ENCODE measurements at places on chromosomes 2 and 18.

GRCh38 chr18:67243799-67244587 lies 272.5 kb downstream of the DSEL start:
- no peak for DNase-seq

- DNase-seq = no peak
These were observed 20.2 kb downstream of the ATG16L1 start for GRCh38 chr2:233271693-233272092.

DNA sequence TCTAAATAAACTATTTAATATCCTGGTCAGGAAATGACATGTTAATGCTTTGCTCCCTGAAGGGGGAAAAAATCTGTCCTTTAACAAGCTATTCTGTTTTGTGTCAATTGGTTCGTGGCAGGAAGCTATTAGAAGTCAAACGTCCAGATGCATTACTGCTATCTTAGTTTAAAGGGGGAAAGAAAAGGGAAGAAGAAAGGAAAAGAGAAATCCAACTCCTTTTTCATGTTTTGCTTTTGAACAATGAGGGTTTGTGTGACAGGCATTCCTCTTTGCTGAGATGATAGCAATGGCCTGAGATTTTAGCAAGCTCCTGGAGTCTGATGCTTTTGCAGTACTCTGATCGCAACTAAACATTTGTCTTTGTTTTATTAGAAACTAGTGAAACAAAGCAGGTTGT lies 24.6 kb downstream of the TRIB2 start:
- DNase-seq = no peak

- no peak for DNase-seq
These were observed 26.9 kb downstream of the COL4A3 start for GRCh38 chr2:227191367-227191766.

DNA sequence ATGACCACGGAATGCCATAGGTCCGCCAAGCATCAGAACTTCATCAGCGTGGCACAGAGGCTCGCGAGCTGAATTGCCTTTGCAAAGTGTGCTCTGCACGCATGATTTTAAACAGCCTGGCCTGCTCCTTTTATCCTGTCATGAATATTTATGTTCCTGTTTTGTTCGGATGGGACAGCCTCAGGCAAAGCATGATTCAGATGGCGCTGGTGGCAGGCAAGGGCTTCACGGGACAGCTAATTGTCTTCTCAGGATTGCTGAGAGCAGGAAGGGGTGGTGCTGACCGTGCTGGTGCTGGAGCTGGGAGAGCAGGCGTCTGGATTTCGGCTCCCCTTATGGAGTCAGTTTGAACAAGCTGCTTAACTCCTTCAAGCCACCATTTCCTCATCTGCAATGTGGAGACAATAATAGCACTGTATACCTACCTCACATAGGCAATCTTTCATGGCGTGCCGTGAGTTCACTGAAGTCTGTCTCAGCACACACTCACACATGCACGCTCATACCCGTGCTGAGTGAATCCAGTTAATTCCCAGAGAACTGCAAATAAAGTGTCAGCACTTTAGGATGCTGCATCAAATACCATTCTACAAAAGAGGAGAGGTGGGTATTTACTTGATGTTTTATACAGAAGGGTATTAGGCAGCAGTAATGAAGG lies 79.7 kb upstream of the APCDD1 start:
- DNase-seq = no peak

- no peak for DNase-seq
These were observed 291.5 kb downstream of the PTH2R start for GRCh38 chr2:208698114-208698513.

DNA sequence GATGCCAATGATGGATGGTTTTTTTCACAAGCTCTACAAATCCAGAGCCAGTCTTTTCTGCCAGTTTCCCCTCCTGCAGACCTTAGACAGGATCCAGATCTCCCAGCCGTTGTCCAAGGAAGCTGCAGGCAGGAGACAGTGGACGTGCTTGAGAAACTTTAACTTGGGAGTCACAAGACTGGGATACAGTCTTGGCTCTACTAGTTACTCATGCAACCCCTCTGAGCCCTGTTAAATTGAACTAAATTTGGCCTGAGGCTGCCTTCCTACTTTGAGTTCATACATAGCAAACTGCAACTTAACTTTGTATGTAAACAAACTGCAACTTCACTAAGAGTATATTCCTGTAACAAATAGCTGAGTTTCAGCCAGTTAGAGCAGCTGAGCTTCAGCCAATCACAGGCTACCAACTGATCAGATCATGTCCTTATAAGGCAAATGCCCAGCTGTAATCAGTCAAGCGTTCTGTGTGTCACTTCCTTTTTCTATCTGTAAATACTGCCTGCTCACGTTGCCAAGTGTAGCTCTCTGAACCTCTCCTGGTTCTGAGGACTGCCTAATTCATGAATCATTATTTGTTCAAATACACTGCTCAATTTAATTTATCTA lies 140.9 kb downstream of the CAPN13 start:
- no peak for DNase-seq

DNA sequence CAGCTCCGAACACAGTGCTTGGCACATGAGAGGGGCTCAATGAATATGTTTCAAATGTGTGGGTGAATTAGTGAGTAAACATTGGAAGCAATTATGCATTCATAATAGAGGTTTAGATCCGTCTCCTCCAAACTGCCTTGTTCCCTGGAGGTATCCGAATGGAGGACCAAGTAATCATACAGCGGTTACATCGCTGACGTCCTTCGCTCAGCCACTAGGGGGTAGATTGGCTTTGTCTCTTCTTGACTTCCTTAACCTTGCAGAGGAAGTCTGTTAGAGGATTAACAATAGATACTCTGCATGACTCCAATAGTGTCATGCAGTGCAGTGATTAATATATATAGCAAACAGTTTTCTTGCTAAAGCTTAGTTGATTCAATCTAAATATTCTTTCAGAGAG lies 517.0 kb downstream of the PTPRM start:
- DNase-seq = no peak

DNA sequence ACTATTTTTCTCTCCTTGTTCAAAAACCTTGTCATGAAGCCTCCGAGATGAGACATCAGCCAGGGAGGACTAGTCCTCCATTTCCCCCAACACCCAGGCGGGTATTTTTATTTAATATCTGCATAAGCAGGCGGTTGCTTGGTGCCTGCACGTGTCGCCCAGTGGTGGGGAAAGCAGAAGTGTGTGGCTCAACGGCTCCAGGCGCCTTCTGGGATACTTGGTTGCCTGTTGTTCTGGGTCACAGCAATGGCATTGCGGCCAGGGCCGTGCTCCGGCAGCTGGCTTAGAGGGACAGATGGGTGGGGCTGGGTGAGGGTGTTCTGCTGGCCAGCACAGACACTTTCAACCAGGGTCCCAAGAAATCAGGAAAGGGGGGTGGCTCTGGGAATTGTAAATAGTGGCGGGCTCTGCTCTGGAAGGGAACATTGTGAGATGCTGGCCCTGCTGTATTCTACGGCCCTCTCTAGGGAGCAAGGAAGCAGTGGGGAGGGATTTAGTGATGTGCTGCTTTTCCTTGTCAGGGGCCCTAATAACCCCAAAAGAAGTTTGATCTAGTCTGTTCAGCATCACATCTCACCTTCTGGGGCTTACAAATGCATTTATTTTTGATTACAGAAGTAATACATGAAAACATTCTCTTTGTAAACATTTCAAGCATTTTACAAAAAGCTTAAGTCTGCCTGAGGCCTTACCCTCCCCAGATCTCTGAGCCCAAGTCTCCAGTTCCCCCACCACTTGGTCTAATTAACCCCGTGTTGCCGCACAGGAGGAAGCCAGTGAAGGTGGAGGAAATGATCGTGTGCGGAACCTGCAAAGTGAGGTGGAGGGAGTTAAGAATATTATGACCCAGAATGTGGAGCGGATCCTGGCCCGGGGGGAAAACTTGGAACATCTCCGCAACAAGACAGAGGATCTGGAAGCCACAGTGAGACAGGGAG lies 1.1 kb downstream of the VAMP8 start:
- no peak for DNase-seq

GRCh38 chr2:143422681-143423080 lies 293.5 kb downstream of the ARHGAP15 start:
- no peak for DNase-seq

DNA sequence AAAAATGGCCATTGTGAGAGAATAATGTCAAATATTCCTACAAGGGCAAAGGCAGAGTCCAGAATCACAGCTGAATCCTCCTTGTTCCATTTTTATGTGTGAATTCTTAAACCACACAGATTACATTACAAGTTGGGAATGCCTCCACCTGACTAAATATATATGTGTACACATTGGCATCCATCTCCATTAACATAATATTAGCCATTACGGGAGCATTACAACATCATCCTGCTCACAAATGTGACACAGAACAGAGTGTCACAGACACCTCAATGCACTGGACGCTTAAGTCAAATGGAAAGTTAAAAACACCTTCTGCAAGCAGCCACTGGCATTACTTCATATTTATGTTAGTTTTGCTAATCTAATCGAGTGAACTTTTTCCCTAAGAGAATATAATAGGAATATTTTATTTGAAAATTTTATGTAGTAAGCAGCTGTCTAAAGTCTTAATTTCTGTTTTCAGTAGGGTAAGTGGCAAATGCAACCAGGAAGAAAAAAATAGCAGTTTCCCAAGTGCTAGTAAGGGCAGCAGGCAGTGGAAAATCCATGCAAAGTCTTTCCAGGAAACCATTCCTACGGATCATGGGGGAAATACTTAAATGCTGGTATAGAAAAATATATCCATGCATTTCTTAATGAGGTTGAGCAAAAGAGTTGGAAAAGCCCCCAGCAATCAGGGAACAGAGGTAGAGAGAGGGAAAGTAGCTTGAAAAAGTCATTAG lies 255.6 kb downstream of the OSR1 start:
- DNase-seq = no peak

GRCh38 chr2:211751848-211752247 lies 786.8 kb downstream of the ERBB4 start:
- DNase-seq = no peak

DNA sequence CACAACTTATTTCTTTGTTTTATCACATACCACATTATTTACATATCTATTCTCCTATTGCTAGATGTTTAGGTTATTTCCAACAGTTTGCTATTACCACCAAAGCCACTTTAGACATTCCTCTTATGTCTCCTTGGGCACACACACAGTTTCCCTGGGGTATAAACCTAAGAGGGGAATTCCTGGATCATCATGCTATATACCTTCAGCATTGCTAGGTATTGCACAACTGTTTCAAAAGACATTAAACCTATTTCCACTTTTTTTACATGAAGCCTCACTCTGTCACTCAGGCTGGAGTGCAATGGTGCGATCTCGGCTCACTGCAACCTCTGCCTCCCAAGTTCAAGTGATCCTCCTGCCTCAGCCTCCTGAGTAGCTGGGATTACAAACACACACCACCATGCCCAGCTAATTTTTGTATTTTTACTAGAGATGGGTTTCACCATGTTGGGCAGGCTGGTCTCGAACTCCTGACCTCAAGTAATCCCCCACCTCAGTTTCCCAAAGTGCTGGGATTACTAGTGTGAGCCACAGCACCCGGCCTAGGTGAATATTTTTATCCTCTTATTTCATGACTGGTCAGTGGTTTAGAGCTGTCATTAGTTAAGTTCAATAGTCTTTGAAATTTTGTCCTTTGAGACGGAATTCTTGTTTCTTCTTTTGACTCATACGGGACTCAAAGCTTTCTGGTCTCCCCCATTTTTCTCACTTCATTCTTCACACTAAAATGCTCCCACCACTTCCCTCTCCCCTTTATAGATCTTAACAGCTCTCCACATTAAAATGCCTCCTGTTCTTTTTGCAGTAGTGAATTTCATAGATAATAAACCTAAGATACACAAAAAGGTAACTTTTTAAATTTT lies 30.3 kb downstream of the SULT1C4 start:
- no peak for DNase-seq

DNA sequence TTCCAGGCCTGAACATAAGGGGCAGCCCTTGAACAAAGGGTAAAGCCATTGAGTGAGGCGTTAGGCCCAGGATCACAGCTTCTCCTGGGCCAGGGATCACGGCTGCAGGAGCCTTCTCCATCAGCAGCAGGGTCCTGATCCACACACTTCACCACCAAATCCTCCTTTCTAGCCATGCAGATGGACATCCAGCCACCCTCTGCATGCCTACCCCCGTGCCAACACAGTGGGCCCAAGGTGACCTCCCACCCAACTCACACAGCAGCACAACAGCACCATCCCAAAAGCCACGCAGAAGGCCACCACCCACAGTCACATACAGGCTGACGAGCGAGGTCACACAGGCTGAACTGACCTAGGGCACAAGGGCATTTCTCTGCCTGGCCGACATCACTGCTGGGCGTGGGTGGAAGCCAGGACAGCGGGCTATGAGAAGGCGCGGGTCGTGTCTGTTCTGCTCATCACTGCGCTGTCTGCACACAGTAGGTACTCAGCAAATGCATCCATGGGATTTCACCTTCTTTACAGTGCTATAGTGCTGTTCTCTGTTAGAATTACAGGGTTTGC lies 31.2 kb downstream of the TFCP2L1 start:
- no peak for DNase-seq

DNA sequence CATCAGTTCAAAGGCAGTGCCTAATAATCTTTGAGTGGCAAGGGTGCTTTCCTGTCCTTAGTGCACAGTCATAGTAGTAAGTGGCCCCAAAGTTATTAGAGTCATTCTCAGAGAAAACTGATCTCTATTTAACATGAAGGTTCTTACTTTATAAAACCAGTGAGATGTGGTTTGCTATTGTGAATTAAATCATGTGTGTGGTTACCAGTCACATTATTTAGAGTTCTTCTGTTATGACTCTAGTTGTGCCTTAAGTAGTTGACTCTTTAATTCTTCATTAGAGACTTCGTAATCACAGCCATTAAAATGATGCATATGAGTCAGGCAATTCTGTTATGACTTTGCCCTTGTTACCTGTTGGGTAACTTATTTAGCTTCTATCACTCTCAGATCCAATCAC lies 1392.9 kb upstream of the ACVR2A start:
- no peak for DNase-seq

DNA sequence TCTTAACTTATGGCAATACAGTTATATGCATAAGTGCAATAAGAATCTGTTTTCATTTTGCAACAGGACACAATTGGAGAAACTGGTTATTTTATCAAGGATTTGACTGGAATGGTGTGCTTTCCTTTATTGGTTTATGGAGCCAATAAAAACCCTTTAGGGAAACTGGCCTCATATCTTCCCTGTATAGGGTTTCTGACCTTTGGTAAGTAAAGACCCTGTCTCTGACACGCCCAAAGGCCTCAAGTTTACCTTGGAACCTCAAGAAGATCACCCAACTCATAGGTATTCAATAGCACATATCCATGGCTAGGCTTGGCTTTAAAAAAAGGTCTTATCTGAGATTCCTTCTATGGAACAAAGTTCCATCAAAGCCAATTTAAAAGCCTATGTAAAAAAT lies 11.2 kb downstream of the HAAO start:
- DNase-seq = no peak

GRCh38 chr2:230902180-230902899 lies 22.7 kb downstream of the GPR55 start:
- no peak for DNase-seq

- DNase-seq = no peak
These were observed 116.8 kb downstream of the IKZF2 start for GRCh38 chr2:213034585-213034984.

GRCh38 chr18:73947180-73947921 lies 200.3 kb downstream of the FBXO15 start:
- DNase-seq = no peak

DNA sequence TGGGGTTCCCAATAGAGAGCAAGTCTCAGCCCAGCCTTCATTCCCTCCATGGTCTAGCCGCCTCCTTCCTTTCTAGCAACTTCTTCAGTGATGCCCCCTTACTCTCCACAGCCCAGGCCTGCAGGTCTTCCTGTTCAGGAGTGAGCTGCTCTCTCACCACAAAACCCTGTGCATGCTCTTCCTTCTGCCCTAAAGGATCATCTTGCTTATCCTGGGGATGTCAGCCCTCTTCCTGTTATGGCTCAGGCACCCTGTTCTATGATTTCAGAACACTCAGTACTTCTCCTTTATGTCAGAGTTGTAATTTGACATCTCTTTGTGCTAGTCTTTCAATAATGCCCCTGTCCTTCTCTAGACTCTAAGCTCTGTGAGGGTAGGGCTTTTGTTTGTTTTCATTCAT lies 19.4 kb downstream of the TMEM178A start:
- no peak for DNase-seq

Data from stimulated activated CD8-positive, alpha-beta memory T cell treated with anti-CD3 and anti-CD28 coated beads, Interleukin-4, amount 100 ng/mL, for 1 hour (primary cell).